ENCODE measurements at places on chromosomes 12 and 14.

DNA sequence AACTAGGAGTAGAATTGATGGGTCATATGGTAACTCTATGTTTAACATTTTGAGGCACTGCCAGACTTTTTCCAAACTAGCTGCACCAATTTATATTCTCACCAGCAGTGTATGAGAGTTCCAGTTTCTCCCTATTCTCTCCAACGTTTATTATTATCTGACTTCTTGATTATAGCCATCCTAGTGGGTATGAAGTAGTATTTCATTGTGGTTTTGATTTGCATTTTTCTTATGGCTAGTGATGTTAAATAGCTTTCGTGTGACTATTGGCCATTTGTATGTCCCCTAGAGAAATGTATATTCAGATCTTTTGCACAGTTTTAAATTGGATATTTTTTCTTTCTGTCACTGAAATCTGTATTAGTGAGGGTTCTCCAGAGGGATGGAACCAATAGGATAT, 37.8 kb downstream of the HELB start:
- DNase-seq: no peak

DNA sequence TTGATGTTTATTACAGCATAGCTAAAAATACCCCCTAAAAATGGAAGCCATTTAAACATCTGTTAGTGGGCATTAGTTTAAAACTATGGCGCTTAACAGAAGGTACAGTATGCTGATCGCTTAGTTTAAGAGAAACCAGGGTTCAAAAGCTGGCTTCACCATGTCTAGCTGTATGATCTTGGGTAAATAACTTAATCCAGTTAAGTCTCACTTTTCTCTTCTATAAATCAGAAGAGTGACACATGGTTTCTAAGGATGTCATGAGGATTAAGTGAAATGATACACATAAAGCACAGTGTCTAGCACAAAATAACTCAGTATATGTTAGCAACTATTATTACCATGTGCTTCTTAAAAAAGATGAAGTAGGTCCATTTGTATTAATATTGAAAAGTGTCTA, 38.7 kb downstream of the STK38L start:
- DNase-seq: no peak

GRCh38 chr14:77301103-77301502, 19.6 kb downstream of the POMT2 start:
- DNase-seq: peak; percentile 63

DNA sequence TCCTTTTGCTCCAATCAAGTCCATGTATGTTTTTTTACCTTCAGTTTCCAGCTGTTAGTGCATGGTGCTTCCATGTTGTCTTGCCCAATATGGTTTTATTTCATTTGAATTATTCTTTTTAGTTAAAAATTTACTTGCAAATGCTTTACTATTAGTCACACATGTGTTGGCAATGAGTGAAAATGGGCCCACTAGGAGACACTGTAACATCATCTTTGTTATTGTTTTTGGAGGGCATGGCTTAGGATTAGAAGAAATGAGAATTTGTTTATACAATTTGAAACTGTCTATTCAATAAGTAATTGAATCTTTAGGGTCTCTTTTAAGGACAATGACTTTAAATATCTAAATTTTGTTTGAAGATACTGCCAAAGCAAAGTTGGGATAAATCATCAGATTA, 133.7 kb downstream of the BRMS1L start:
- no peak for DNase-seq

- DNase-seq: no peak
Measured at GRCh38 chr12:12272869-12273268, 6.0 kb upstream of the LRP6 start.

DNA sequence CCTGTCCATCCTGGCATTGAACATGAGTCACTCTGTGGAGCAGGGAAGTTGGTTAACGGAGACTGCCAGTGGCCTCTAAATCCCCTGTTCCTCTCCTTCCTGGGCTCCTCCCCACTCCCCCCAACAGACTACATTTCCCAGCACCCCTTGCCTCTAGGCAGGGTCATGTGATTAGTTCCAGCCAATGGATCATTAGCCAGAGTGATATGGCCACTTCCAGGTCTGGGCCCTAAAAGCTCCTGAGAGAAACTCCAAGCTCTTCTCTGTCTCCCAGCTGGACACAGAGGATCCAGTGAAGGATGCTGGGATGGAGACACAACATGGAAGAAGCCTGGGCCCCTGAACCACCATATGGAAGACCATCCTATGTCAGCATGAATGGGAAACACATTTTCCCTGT, 54.4 kb upstream of the RFLNA start:
- DNase-seq: peak; percentile 45

- no peak for DNase-seq
Measured at GRCh38 chr12:114685869-114686268, 1.9 kb upstream of the TBX3 start.

All from RKO (cell line).